ENCODE measurements at places on chromosomes 5 and 9. TPM values are rescaled to one million over a fixed set of nuclear protein-coding genes. Genes with fewer than 3 reads are reported as not detected.

FOXD4L5 gene
- not detected for total RNA-seq

SLC34A1 gene
- not detected for total RNA-seq

RALGPS1 gene
- total RNA-seq: 0.37 TPM

PPP1R26 gene
- 20.3 TPM for total RNA-seq

SLC23A1 gene
- total RNA-seq: not detected

SURF4 gene
- 417 TPM for total RNA-seq

Measured in MG63 (cell line).